ENCODE measurements at places on chromosomes 3 and 15. TPM values are rescaled to one million over a fixed set of nuclear protein-coding genes. Genes with fewer than 3 reads are reported as not detected.

ZDHHC23 gene
- 3.8 TPM for total RNA-seq

WDR93 gene
- total RNA-seq = 0.06 TPM

BRPF1 gene
- total RNA-seq = 14.0 TPM

POLQ gene
- 7.0 TPM for total RNA-seq

DAZL gene
- not detected for total RNA-seq

SLC9A9 gene
- total RNA-seq = 9.5 TPM

ABI3BP gene
- total RNA-seq = 48.1 TPM

TGM5 gene
- not detected for total RNA-seq

SH3GL3 gene
- not detected for total RNA-seq

GOLGA8S gene
- 0.06 TPM for total RNA-seq

TRPM1 gene
- total RNA-seq = not detected

GNAI2 gene
- total RNA-seq = 385 TPM

C3orf20 gene
- total RNA-seq = 0.13 TPM

SAMD7 gene
- total RNA-seq = not detected

MASP1 gene
- 1.2 TPM for total RNA-seq

CCDC54 gene
- total RNA-seq = not detected

ZNF80 gene
- not detected for total RNA-seq

GFM1 gene
- total RNA-seq = 41.0 TPM

Data from aortic smooth muscle cell (primary cell).